Natural killer cell (primary cell): ENCODE measurements at places on chromosomes 3 and 15. TPM values are rescaled to one million over a fixed set of nuclear protein-coding genes. Genes with fewer than 3 reads are reported as not detected.

Gene IL12A
- total RNA-seq, result 2.4 TPM

Gene EFHB
- total RNA-seq, result 4.9 TPM

Gene SEMA5B
- not detected for total RNA-seq

DNA sequence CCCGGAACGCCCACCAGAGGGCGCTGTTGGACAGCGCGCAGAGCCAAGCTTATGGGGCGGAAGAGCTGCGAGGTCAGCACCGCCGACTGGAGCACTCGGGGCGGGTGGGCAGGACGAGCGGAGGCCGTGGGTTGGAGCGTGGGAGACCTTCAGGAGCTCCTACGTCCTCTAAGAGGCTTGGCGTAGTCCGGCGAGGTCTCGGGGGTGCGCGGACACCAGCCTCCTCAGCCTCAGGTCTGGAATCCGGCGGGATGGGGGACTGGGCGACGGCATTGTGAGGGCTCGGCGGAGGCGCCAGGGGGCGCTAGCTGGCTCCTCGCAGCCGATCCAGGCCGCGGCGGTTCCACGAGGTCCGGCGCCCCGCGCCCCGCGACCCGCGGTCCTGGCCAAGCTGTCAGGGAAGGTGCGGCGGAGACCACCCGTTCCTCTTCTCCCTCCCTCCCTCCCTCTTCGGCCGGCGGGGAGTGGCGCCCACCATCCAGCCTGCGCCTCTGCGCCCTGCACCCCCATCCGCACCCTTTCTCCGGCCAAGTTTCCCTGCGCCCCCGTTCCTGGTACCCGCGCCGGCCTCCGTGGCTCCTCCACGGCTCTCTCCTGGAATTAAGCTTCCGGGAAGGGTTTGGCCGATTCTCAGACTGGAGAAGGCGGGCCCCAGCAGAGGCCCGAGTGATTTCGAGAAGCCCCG lies 24.3 kb upstream of the POLG start:
- DNase-seq, result peak; percentile 82

DNA sequence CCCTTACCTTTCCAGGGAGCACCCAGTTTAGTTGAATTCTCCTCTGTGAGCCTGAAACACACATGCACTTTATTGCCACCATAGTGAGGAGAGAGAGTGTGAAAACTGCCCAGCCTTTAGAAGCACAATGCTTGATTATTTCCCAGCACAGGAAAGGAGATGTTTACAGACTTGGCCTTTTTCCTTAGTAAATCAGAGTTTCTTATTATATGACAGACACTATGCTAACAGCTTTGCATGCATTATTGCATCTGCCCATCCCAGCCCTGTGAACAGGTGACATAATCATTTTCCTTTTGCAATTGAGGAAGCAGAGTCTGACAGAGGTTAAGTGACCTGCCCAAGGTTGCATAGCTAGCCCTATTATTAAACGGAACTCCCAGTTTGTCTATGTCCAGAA lies 36.5 kb downstream of the CAPN3 start:
- no peak for DNase-seq

GRCh38 chr15:82970696-82971095 lies 15.3 kb upstream of the RAMAC start:
- DNase-seq, result no peak

- DNase-seq, result no peak
Measured at GRCh38 chr15:73812806-73813465, 59.8 kb upstream of the INSYN1 start.
